Ascending aorta (tissue), 2 donors: ENCODE measurements at places on chromosomes 11 and 22.

DNA sequence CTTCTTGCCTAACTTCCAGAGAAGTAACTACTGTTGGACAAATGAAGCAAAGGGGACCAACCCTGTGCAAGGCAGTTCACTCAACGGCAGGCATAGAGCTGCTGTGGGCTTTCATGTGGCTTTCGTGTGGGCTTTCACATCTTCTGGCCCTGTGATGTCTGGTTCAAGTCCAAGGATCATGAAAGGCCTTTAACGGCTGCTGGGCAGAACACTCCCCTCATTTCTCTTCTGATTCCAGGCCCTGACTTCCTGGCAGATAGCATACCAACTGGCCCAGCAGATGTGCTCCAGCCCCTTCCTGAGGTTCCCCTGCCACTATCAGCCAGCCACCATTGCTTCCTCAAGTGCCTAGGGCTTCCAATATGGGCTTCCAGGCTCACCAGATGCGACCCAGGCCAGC lies 28.7 kb upstream of the CTR9 start:
- H3K27ac ChIP-seq = no peak overlapping the region
- no peaks in the 10 kb centered on the region for H3K36me3 ChIP-seq
- H3K27me3 ChIP-seq = no peaks in the 10 kb centered on the region
- no peak overlapping the region for H3K4me3 ChIP-seq

GRCh38 chr11:32137869-32138268 lies 47.0 kb downstream of the RCN1 start:
- H3K36me3 ChIP-seq = no peaks in the 10 kb centered on the region
- H3K27ac ChIP-seq = no peak overlapping the region
- DNase-seq = no peak
- no peak overlapping the region for H3K4me3 ChIP-seq
- H3K4me1 ChIP-seq = peaks cover 2% of the 10 kb centered on the region

- no peaks in the 10 kb centered on the region for H3K27me3 ChIP-seq
- H3K27ac ChIP-seq = no peak overlapping the region
- no peaks in the 10 kb centered on the region for H3K36me3 ChIP-seq
Measured at GRCh38 chr11:95289378-95290101, 58.5 kb upstream of the SESN3 start.

GRCh38 chr11:57778318-57779037 lies 16.9 kb downstream of the CTNND1 start:
- peak overlapping the region; percentile 86 for H3K27ac ChIP-seq
- peaks cover 68% of the 10 kb centered on the region for H3K4me1 ChIP-seq
- no peaks in the 10 kb centered on the region for H3K27me3 ChIP-seq
- H3K36me3 ChIP-seq = no peaks in the 10 kb centered on the region
- DNase-seq = peak; percentile 94

DNA sequence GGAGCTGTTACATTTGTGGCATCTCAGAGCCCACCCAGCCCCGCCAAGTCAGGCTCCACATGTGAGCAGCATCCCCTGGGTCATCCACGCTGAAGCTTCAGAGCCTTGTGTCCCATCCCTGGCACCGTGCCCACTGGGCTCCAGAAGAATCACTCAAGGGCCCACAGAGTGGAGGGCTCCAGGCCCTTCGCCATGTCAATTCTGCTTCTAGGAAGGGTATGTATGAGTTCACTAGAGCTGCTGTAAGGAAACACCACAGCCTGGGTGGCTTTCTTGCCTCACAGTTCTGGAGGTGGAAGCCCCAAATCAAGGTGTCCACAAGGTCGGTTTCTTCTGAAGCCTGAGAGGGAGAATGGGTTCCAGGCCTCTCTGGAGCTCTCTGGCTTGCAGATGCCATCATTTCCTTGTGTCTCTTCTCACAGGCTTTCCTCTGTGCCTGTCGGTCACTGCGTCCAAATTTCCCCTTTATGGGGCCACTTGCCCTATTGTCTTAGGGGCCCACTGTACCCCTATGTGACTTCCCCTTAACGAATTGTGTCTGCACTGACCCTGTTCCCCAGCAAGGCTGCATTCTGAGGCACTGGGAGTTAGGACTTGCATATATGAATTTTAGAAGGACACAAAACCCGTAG lies 1476.0 kb downstream of the TBC1D22A start:
- H3K36me3 ChIP-seq = no peaks in the 10 kb centered on the region
- H3K27me3 ChIP-seq = no peaks in the 10 kb centered on the region
- H3K4me3 ChIP-seq = no peak overlapping the region

DNA sequence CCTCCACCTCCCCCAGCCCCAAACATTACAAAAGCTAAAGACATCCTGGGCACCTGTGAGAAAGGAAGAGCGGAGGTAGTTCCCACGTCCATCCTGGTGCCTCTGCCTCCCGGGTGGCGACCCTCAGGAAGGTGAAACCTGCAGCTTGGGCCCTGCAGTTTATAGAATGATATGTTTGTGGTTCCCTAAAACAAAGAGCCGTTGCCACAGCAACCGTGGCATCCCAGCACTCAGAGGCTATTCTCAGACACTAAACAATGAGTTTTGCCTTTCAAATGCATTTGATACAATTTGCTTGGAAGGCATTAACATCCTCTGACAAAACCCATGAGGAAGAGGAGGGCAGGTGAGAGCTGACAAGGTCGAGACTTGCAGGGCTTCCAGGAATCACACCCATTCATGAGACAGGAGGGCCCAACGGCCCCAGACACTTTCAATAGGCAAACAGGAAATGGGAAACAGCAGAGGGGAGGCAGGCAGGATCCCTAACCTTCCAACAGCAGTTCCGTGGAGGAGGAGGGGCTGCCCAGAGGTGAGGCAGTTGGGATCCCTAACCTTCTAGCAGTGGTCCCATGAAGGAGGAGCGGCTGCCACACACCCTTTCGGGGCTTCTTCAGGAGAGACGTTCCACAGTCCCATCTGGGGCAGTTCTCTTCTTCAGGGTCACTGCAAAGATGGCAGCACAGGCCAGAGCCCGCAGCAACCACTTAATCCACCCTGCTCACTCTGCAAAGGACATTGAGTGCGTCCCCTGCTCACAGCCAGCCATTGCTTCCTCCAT lies 379.2 kb downstream of the SHANK2 start:
- DNase-seq = no peak
- H3K4me3 ChIP-seq = no peak overlapping the region
- H3K27ac ChIP-seq = no peak overlapping the region
- H3K36me3 ChIP-seq = no peaks in the 10 kb centered on the region
- no peaks in the 10 kb centered on the region for H3K4me1 ChIP-seq
- H3K27me3 ChIP-seq = no peaks in the 10 kb centered on the region

DNA sequence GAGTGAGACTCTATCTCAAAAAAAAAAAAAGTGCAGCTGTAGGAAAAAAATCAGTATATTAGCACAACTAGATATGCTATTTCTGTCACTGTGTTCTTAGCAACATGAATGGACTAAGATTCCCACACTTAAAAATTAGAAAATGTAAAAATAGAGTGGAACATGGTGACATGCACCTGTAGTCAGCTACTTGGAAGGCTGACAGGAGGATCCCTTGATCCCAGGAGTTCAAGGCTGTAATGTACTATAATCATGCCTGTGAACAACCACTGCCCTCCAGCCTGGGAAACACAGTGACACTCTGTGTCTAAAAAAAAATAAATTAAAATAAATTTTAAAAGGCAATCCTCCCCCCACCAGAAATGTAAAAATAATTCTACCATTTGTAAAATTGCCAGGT lies 29.8 kb downstream of the PICALM start:
- H3K4me1 ChIP-seq = peaks cover 49% of the 10 kb centered on the region
- H3K27me3 ChIP-seq = no peaks in the 10 kb centered on the region
- H3K36me3 ChIP-seq = no peaks in the 10 kb centered on the region
- DNase-seq = no peak
- H3K4me3 ChIP-seq = no peak overlapping the region

- no peak for DNase-seq
- no peak overlapping the region for H3K4me3 ChIP-seq
- peaks cover 16% of the 10 kb centered on the region for H3K36me3 ChIP-seq
- H3K4me1 ChIP-seq = no peaks in the 10 kb centered on the region
Measured at GRCh38 chr11:46499821-46500220, 94.0 kb downstream of the AMBRA1 start.

- H3K27ac ChIP-seq = no peak overlapping the region
- no peaks in the 10 kb centered on the region for H3K27me3 ChIP-seq
- no peak for DNase-seq
- H3K4me3 ChIP-seq = no peak overlapping the region
- no peaks in the 10 kb centered on the region for H3K36me3 ChIP-seq
Measured at GRCh38 chr11:13160346-13160745, 117.2 kb upstream of the BMAL1 start.
